ENCODE measurements at places on chromosomes 5 and 9. TPM values are rescaled to one million over a fixed set of nuclear protein-coding genes. Genes with fewer than 3 reads are reported as not detected.

GABRA1 gene
- not detected for total RNA-seq

PTPN3 gene
- 22.0 TPM for total RNA-seq

GRCh38 chr5:79263-79662 lies 12.7 kb upstream of the PLEKHG4B start:
- H3K36me3 ChIP-seq, result no peaks in the 10 kb centered on the region
- H3K27ac ChIP-seq, result no peak overlapping the region
- H3K4me1 ChIP-seq, result no peaks in the 10 kb centered on the region
- no peaks in the 10 kb centered on the region for H3K27me3 ChIP-seq
- no peak for DNase-seq
- H3K4me3 ChIP-seq, result no peak overlapping the region

DNA sequence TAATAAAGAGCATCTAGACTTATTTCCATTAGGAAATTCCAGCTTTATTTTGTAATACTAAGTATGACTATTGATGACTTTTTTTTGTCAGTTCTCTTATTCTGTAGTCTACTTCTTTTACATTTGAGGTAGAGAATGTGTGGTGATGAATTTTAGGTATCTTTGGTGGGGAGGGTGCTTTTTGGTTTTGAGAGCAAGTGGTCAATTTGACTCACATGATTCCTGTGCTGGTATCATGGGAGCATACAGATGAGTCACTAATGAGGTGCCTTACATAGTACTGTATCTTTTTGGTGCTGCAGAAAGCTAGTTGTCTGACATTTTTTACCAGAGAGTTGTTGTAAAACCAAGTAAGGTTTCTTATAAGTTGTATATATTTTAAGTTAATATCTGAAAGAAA lies 35.3 kb downstream of the ERBIN start:
- no peak overlapping the region for H3K27ac ChIP-seq
- H3K4me3 ChIP-seq, result no peak overlapping the region
- H3K4me1 ChIP-seq, result peaks cover 27% of the 10 kb centered on the region
- no peak for DNase-seq

TMEM8B gene
- total RNA-seq, result 8.5 TPM

DNA sequence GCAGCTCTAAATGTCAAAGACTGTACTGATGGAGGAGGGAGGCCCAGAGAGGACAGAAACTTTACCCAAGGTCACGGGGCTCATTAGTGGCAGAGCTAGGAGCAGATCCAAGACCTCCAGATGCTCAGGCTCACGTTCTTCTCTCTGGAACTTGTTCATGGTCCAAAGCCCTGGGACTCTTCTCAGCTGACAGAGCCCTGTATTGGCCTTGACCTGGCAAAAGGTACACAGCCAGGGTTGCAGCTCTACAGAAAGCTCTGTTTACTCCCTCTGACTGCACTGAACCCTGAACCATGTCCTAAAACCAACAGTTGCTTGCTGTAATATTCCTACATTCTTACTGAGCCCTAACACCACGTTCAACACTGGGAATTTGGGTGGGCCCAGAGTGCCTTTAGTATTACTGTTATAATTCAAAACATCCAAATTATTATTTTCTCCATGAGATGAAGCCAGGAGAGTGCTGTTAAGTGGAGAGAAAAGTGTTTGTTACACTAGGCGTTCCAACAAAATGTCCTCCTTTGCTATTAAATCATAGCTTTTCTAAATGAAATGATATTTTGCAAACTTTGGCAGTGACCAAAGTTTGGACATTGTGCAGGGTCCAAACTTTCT lies 602.4 kb upstream of the CLINT1 start:
- no peaks in the 10 kb centered on the region for H3K36me3 ChIP-seq
- no peak overlapping the region for H3K4me3 ChIP-seq
- H3K27ac ChIP-seq, result peak overlapping the region; percentile 49
- no peaks in the 10 kb centered on the region for H3K27me3 ChIP-seq
- H3K4me1 ChIP-seq, result peaks cover 6% of the 10 kb centered on the region
- DNase-seq, result peak; percentile 57

- H3K27ac ChIP-seq, result peak overlapping the region; percentile 34
- peak; percentile 44 for DNase-seq
- no peaks in the 10 kb centered on the region for H3K27me3 ChIP-seq
- no peaks in the 10 kb centered on the region for H3K4me1 ChIP-seq
Observed at GRCh38 chr9:35341585-35341984, 148.3 kb upstream of the RUSC2 start.

PTGER4 gene
- total RNA-seq, result 11.8 TPM

DNA sequence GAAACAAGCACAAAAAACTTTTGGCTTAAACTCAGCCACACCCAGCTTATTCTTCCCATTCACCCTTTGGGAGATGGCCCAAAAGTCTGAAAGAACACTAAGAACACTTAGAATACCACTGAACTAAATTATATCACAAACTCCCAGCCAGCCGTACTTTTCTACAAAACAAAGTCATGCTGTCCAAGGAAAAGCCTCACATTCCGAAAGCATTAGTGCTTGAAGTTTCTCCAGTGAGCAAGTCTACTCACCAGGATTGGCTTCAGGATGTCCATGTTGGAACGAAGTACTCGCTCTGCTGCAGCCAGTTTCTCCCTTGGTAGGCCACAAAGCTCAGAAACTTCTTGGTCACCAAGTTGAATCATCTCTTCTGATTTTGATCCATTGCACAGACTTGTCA lies 69.7 kb downstream of the ABCA1 start:
- H3K4me1 ChIP-seq, result peaks cover 46% of the 10 kb centered on the region
- DNase-seq, result peak; percentile 48
- no peaks in the 10 kb centered on the region for H3K36me3 ChIP-seq
- peak overlapping the region; percentile 56 for H3K27ac ChIP-seq
- no peak overlapping the region for H3K4me3 ChIP-seq

PPP3R2 gene
- 0.27 TPM for total RNA-seq

Measured in thyroid gland (tissue), 4 donors.